ENCODE measurements at places on chromosomes 4 and X. TPM values are rescaled to one million over a fixed set of nuclear protein-coding genes. Genes with fewer than 3 reads are reported as not detected.

The CT55 gene
- polyA plus RNA-seq = 0.42 TPM

The IGSF1 gene
- 84.6 TPM for polyA plus RNA-seq

The BGN gene
- polyA plus RNA-seq = 95.3 TPM

DNA sequence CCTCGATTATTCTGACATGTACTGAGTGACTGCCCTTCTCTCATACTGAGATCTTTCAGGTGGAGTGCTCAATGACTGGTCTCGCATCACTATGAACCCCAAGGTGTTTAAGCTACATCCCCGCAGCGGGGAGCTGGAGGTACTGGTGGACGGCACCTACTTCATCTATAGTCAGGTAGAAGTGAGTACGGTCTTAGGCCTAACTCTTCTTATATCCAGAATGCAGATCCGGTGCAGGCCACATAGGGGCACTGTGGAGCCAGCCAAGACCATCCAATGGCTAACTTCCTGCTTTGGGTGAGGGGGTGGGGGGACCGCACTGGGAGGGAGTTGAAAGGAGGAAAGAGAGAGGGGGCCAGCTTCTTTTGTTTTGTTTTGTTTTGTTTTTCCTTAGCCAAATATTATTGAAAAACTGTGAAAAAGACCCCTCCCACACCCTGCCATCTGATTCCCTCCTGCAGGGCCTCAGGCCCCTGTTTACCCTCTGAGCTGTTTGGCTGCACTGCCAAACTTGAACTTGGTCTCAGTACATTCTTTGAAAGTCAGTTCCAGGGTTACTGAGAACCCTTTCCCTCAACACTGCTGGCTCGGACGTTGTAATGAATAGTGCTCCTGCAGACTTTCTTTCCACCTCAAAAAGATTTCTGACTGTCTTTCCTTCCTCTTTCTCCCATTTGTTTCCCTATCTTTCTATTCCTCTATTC lies 16.2 kb downstream of the AWAT2 start:
- no peak for DNase-seq

GRCh38 chr4:88788895-88789294 lies 91.3 kb upstream of the NAP1L5 start:
- DNase-seq = no peak
